Stimulated activated CD4-positive, alpha-beta T cell treated with anti-CD3 and anti-CD28 coated beads, Interleukin-1b, Interleukin-23, amount 100 ng/mL, for 24 hours (primary cell): ENCODE measurements at places on chromosomes 2 and 18.

DNA sequence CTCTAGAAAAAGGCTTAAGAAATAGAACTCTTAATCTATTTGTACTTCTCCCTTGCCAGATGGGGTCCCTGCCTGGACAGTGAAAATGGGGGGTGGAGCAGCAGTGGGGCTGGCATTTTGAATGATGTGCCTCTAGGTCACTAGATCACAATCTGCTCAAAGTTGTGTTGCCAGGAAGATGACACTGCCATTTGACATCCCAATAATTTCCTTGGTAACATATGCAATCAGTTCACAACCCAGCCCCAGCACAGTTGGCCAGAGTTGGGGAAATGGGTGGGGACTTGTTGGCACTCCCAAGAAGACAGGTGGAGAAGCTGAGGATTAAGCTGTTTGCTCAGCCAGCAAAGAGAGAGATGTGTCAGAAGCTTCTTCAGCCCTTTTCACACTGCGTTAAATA is 558.3 kb upstream of the KLHL29 start:
- DNase-seq: no peak

DNA sequence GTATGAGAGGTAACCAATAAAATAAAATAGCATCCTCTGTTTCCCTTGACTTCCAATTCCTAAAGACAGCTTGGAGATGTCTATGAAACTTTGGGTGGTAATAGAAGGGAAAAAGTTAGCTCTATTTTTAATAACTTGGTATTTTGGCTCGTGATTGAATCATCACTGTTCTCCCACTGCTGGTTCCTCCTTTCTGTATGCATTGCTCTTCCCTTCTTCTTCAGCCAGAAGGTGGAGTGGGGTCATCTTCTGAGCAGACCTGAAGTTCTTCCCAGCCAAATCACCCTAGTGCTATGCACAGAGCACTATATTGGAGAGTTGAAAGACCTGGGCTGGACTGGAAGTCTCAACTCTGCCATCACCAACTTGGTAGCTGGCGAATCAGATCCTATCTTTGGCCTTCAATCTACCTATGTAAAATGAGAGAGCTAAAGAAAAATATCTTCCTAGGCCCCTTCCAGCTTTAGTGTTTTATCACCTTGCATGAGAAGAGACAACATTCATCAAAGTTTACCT is 54.1 kb downstream of the CPO start:
- no peak for DNase-seq

GRCh38 chr2:234392041-234392615 is 104.8 kb downstream of the ARL4C start:
- DNase-seq: no peak

DNA sequence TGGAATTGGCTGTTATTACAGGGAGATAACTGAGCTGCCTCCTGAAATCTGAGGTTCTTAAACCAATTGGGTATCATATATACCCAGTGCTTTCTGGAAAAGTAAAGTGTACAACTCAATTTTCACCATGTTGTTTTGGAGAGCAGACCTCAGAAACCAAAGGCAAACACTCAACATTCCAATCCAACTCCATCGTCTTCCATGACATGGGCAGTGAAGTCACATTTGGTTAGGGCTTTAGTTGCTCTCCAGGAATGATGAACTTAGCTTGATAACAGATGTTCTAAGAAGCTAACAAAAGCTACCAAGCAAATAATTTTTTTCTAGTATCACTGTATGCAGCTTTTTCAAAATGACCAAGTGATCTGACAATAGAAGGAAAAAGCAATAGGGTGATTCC is 107.0 kb upstream of the SLC35G4 start:
- no peak for DNase-seq

DNA sequence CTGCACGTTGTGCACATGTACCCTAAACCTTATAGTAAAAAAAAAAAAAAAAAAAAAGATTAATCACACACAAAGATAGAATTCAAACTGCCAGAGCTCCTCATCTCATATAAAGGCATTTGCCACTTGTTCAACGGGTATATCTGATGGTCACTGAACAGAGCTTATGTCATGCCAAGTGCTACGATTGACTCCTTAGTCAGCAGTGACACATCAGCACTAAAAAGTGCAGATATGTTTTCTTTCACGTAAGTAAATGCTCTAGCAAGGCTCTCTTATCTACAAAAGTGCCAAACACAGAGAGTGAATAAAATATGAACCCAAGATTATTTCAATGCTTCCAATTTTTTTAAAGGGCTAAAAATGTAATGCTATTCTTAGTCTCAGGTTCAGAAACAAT is 1.1 kb downstream of the LMAN1 start:
- DNase-seq: no peak

DNA sequence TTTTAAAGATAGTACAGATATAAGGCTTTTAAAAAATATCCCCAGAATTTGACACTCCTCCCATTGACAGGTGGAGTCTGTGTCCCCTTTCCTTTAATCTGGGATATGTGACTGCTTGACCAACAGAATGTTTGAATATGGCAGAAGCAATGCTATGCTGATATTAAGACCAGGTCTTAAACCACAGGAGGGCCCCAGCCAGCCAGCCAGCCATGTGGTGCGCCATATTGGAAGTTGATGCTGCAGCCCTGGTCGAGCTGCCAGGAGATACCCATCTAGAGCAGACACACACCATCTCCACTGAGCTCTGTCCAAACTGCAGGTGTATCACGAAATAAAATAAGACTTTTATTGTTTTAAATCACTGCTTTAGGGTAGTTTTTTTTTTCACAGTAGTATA is 122.3 kb upstream of the CAB39 start:
- no peak for DNase-seq

- no peak for DNase-seq
These were observed 95.9 kb downstream of the LPIN1 start for GRCh38 chr2:11842336-11842735.

DNA sequence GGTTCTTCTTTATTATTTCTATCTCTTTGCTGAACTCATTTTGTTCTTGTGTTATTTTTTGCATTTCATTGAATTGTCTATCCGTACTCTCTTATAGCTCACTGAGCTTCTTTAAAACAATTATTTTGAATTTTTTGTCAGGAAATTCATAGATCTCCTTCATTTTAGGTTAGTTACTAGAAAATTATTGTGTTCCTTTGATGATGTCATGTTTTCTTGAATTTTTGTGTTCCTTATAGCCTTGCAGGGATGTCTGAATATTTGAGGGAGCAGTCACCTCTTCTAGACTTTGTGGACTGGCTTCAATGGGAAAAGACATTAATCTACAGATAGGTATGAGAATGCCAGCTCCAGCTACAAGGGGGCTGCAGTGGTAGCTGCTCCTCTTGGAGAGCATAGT is 20.7 kb upstream of the OSBPL6 start:
- DNase-seq: no peak

GRCh38 chr2:113060396-113060795 is 1.4 kb downstream of the IL36RN start:
- no peak for DNase-seq

DNA sequence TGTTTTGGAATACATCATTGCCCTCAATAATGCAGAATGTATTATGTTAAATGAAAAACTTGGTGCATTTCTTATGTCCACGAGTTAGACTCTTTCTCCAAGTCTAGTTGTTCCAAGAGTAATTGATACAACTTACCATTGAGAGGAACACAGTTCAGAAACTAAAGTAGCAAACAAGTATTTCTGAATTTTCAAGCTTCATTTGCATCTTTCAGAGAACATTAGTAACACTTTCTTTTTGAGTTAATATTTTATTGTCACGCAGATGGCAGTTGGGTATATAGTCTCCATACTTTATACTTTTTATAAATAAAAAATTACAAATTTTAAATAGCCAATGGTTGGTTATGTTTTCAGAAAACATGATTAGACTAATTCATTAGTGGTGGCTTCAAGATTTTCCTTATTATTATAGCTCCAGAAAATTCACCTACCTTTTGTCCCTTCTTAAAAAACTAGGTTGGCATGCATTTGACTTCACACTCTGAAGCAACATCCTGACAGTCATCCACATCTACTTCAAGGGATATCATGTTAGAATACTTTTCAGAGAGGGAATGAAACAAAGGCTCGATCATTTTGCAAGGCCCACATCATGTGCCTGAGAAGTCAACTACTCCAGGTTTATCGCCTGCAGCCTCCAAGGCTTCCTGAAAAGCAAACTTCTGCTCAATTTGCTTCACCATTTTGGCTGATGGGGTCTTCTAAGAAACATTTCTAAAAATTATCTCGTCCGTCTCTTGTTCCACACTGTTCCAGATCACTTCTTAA is 29.9 kb downstream of the LYPD6B start:
- DNase-seq: no peak

- DNase-seq: no peak
These were observed 38.2 kb upstream of the MCM6 start for GRCh38 chr2:135914485-135914884.

GRCh38 chr2:120878970-120879369 is 143.3 kb downstream of the GLI2 start:
- no peak for DNase-seq

- no peak for DNase-seq
These were observed 1167.9 kb downstream of the DSC3 start for GRCh38 chr18:29874519-29875098.

- DNase-seq: no peak
These were observed 74.9 kb downstream of the ORC4 start for GRCh38 chr2:147945660-147946059.

GRCh38 chr2:46010925-46011490 is 286.2 kb upstream of the EPAS1 start:
- no peak for DNase-seq
